EH (cell line): ENCODE measurements at places on chromosomes 13 and 19.

DNA sequence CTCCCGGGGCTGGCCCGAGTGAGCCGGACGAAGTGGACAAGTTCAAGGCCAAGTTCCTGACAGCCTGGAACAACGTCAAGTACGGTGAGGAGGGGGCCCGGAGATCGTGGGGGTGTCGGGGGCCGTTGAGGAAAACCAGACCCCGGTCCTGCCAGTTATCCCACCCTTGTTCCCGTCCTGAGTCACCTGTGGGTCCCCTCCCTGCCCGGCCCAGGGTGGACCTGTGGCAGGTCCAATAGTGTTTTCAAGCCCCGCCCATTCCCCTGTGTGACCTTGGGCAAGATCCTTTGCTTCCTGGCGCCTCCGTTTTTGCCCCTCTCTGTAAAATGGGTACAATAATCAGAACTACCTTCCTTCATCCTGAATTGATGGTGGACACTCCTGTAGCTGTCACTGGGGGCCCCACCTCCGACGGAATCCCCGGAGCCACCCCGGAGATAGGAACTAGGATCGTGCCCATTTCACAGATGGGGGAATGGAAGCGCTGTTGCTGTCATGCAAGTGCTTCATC is 593 bp downstream of the ATG4D start:
- DNase-seq = no peak

- DNase-seq = no peak
Observed at GRCh38 chr13:85512421-85512820, 286.8 kb downstream of the SLITRK6 start.

GRCh38 chr19:46546194-46546896 is 50.7 kb upstream of the PNMA8B start:
- DNase-seq = peak; percentile 43

DNA sequence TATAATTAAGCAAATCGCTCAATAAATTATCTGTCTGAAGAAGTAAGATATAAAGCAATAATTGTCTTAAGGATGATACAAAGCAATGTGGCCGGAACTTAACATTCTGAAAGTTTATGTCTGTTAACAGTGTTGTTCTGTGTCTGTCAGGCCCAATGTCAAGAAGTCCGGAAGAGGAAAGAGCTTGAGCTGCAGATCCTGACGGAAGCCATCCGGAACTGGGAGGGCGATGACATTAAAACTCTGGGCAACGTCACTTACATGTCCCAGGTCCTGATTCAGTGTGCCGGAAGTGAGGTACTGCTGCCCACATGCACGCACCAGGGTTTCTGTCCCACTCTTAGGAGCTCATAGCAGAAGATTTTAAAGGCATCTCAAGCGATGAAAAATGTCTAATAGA is 45.1 kb upstream of the TEX29 start:
- DNase-seq = no peak

- no peak for DNase-seq
Observed at GRCh38 chr13:79212064-79212619, 193.9 kb downstream of the RBM26 start.

GRCh38 chr13:27933580-27934328 is 14.0 kb downstream of the PDX1 start:
- no peak for DNase-seq

- peak; percentile 36 for DNase-seq
Observed at GRCh38 chr19:48918801-48919247, 14.7 kb upstream of the DHDH start.

DNA sequence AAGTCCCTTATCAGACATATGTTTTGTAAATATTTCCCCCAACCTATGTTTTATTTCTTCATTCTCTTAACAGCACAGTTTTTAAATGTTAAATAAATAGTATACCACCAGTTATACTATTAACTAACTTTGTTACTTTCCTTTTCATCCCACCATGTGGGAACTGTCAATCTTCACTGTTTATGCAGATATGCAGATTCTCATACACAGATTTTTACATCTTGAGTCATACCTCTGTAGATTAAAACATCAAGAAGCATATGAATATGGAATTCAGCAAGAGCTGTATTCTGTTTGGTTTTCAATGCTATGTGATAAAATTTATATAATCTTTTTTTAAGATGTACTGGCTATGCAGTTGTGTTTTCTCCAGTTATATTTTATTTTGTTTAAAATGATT is 566.3 kb downstream of the LIG4 start:
- DNase-seq = no peak

DNA sequence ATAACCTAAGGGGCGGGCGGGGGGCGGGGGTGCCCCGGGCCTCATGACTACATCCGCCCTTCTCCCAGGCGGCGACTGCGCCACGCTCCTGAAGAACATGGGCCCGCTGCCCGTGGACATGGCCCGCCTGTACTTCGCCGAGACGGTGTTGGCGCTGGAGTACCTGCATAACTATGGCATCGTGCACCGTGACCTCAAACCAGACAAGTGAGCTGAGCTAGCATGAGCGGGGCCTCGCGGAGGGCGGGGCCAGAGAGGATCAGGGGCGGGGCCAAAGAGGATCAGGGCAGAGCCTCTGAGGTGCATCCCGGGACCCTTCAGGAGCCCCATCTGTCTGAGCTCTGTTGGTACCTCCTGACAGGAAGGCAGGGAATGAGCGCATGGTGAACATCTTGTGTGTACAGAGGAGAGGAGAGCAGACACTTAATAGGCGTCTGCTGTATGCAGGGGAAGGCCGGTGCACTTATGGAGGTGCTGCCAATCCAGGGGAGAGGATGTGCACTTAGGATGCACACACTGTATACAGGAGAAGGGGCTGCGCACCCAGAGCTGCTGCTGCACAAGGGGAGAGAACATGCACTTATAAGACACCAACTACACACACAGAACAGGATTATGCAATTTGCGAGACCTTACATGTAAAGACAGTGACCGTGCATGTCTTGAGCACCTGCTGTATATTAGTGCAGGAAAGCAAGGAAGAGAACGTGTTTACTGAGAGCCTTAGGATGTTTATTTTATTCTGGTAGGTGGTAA is 20.9 kb upstream of the PIK3R2 start:
- no peak for DNase-seq

DNA sequence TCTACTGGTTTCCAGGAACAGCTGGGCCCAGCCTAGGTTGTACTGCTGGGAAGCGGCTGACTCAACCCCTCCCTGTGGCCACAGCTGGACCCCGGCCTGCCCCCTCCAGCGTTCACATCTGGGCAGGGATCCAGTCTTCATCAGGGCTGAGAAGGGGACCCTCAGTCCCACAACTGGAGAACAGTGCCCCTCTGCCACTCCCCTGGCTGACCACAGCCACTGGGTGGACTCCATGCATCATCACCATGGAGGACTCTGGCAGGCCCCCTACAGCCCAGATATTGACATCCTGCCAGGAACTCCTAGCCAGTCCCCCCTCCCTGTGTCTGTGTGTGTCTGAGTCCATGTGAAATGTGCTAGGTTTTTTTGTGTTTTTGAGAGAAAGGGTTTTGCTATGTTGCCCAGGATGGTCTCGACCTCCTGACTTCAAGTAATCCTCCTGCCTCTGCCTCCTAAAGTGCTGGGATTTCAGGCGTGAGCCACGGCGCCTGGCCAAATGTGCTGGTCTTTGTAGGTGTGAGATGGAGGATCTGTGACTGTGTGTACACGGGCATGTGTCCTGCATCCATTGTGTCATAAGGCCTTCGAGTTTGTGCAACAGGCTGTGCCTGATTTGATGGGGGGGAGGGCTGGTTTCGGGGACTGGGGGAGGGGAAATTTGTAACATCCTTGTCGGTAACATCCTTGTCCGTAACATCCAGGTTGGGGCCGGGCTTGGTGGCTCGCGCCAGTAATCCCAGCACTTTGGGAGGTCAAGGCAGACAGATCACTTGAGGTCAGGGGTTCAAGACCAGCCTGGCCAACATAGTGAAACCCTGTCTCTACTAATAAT is 4.0 kb upstream of the HOOK2 start:
- DNase-seq = peak; percentile 82

GRCh38 chr13:75694722-75695121 is 58.6 kb downstream of the LMO7 start:
- DNase-seq = no peak

DNA sequence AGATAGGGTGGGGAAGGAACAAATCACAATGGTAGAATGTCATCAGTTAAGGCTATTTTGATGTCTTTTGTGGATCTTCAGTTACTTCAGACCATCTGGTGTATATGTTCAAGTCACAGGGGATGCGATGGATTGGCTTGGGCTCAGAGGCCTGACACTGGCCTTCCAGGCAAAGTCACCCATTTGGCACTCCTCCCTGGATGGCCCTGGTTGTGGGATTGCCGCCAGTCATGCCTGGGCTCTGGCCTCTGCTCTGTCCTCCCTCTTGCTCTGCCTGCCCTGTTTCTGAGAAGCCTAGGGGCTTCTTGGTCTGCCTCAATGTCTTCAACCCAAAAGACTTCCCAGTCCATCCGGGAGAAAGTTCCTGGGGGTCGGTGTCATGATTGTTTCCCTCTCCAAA is 50.2 kb downstream of the ZNF146 start:
- DNase-seq = no peak

DNA sequence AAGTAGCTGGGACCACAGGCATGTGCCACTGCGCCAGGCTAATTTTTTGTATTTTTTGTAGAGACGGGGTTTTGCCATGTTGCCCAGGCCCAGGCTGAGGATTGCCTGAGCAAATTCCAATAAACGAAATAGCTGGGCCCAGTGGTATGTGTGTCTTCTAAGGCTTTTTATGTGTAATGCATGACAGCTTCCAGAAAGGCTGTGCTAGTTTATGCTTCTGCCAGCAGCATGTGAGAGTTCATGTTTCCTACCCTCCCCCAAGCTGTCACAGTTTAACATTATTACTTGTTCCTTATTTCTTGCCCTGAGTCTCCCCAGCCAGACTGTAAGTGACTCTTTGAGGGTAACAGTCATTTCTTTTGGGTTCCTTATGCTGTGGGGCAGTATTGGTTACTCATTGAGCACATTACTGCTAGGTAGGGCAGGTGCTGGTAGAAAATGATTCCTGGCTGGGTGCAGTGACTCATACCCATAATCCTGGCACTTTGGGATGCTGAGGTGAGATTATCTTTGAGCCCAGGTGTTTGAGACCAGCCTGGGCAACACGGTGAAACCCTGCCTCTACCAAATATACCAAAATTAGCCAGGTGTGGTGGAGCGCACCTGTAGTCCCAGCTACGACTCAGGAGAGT is 13.6 kb downstream of the GPATCH1 start:
- no peak for DNase-seq

DNA sequence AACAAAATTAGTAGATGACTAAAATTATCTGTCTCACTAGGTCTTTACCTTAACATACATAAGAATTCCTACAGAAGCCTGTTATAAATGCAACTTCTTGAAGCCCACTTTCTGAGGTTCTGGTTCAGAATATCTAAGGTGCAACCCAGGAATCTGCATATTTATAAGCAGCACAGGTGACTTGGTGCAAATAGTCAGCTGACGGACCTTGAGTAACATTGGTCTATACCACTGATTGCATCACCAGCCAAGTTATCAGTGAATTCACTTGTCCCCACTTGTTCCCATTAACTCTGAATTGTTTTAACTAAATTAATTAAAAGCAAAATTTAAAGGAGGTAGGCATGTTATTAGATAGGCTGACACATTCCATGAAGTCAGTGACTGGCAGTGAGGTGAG is 109.9 kb downstream of the FRY start:
- no peak for DNase-seq

GRCh38 chr19:48520134-48520533 is 8.5 kb upstream of the LMTK3 start:
- no peak for DNase-seq

- DNase-seq = no peak
Observed at GRCh38 chr13:39930544-39931444, 275.3 kb downstream of the COG6 start.

- no peak for DNase-seq
Observed at GRCh38 chr13:110628952-110629701, 13.8 kb downstream of the NAXD start.

DNA sequence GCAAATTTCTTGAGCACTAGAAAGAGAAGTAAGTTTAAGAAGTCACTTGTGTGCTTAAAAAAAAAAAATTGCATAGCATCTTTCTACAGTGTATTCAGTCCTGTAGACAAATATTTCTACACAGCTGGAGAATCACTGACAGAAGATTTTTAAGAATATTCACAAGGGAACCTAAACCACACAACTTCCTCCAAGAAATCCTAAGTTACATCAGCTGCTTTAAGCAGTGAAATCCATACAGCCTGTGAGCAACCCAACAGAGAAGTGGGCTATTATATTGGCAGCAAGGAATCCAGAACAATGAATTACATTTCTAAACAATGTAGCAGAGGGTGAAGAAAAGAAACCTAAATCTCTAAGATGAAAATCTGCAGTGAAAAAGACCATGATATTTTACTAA is 1.5 kb downstream of the DOCK9 start:
- peak; percentile 67 for DNase-seq

DNA sequence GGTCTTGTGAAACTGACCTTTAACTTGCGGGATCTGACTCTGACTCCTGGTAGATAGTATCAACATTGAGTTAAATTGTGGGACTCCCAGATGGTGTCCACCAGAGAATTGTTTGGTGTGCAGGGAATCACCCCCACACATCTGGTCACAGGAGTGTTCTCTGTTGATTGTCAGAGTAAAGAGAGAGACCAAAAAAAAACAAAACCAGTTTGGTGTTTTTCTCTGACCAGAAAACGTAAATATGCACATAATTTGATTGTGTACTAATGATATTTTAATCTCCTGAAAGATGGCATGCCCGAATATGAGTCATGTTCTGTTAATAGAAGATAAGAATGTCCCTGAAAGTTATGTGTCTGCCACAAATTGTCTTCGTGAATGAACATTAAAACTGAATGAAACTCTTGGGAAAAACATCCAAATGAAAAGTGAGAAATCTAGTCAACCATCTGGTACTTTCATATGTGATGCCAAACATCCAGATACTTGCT is 118.5 kb upstream of the GPC6 start:
- DNase-seq = no peak

- no peak for DNase-seq
Observed at GRCh38 chr19:34962687-34963572, 1.1 kb downstream of the ZNF792 start.

DNA sequence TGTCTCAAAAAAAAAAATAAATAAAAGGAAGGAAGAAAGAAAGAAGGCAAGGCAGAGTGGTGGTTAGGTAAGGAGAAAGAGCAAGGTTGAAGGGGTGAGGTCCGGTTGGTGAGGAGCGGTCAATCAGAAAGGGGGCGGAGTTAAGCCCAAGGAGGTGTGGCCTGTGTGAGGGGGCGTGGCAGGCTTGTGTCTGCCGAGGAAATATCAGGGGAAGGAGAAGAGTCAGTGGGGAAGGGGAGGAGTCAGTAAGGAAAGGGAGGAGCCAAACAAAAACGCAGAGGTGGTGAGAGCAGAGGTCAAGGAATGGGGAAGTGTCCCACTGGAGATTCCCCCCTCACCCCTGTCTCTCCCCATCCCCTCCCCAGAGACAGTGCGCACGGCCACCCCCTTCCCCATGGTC is 5.9 kb downstream of the CACNG7 start:
- no peak for DNase-seq

GRCh38 chr19:35915443-35915842 is 7.3 kb upstream of the TYROBP start:
- no peak for DNase-seq

DNA sequence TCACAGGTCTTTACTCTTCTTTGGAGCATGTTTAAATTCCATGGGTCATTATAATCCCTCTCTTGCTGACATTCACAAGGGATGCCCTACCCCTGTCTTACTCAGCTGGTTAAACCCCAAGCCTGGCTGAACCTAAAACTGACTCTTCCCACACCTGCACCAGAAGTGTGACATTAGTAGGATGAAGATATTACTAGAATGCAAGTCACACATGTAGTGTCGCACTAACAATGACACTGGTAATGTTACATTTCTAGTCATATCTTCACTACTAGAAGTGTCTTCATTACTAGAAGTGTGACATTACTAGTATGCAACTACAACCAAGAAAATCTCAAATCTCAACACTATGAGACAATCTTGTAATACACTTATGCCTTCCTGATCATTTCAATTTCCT is 14.2 kb downstream of the ZAR1L start:
- no peak for DNase-seq
